ENCODE measurements at places on chromosomes 4 and X. TPM values are rescaled to one million over a fixed set of nuclear protein-coding genes. Genes with fewer than 3 reads are reported as not detected.

Gene HPGD
- 1.4 TPM for total RNA-seq

Gene CDKL2
- total RNA-seq, result not detected

- H3K27ac ChIP-seq, result no peak overlapping the region
- peaks cover 2% of the 10 kb centered on the region for H3K36me3 ChIP-seq
- no peak overlapping the region for H3K4me3 ChIP-seq
- DNase-seq, result no peak
Measured at GRCh38 chrX:51878056-51878455, 15.4 kb upstream of the MAGED1 start.

DNA sequence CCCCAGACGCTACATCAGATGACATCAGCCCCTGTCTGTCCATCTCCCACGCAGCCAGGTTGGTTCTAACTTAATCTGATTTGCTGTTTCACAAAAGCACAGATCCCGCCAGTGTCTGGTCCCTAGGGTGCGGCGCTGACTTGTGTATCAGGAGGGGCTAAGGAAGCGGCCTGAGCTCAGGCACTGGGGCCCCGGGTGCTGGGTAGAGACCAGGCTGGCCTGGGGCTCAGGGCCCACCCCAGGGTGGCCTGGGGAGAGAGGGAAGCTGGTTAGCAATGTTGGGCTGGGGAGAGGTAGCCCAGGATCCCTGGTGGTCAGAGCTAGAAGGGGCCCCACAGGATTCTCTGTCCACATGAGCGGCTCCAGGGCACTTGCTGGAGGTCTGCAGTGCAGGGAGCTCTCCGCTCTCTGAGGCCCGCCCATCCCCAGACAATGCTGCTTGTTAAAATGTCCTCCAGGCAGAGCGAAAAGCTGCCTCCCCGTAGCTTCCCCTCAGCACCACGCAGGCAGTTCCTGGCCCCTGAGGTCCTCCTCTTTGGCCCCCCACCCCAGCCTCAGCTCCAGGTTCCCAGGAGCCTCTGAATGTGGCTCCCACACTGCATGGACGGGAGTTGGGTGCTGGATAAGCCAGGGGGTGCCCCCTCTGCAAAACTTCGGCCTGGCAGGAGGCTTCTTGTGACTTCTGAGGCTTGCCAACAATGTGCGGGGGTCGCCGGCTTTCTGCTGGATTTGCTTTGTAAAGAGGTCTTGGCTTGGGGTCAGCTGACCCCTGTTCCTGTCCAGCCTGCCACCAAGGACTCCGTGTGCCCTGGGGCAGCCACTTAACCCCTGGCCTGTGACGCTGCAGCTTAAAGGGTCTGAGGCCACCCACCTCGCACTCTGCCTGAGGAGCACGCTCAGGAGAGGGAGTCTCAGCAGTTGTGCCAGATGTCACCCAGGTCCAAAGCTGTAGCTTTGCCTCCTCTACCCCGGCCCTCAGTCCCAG, 112.9 kb downstream of the CPZ start:
- H3K36me3 ChIP-seq, result no peaks in the 10 kb centered on the region
- DNase-seq, result no peak
- no peak overlapping the region for H3K27ac ChIP-seq

Gene PABPC1L2B
- total RNA-seq, result not detected

DNA sequence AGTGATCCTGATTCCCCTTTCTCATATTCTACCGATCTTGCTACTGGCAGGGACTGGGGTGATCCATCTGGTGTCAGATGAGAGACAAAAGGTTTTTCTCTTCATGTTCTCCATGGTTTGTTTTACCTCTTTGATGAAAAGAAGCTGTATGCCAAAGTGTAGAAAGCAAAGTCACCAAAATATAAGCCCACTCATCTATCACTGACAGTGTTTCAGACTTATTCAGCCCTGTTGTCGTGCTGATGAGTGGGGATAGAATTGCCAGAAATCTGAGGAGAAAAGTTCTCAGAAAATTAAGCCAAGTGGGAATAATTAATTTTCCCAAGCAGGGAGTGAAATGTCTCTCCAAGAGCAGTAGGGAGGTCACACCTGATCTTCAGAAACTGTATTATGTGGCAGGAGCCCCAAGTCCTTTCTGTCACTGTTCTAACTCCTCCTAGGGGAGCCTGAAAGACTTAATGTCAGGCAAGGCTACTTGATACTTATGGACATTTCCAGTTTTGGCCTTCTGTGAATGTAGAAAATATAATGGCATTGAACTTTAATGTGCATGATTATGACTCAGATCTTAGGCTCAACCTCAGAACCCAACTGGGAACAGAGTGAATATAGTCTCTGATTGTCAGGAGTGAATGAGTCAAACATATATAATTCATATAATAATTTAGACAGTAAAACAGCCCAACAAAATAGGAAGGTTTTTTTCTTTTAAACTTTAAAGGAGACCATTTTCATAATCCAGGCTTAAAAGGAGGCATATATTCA, 298.1 kb downstream of the ANKRD50 start:
- no peak for DNase-seq
- no peaks in the 10 kb centered on the region for H3K27me3 ChIP-seq
- H3K4me1 ChIP-seq, result no peaks in the 10 kb centered on the region

Gene CFAP47
- not detected for total RNA-seq

Gene TMEM128
- 20.7 TPM for total RNA-seq

GRCh38 chr4:31125496-31125895, 405.3 kb downstream of the PCDH7 start:
- H3K36me3 ChIP-seq, result no peaks in the 10 kb centered on the region
- H3K4me1 ChIP-seq, result no peaks in the 10 kb centered on the region
- no peak for DNase-seq
- H3K27me3 ChIP-seq, result no peaks in the 10 kb centered on the region
- no peak overlapping the region for H3K27ac ChIP-seq

Gene SMIM43
- total RNA-seq, result not detected

Gene ABCE1
- 191 TPM for total RNA-seq
